ENCODE measurements at places on chromosomes 6 and 20. TPM values are rescaled to one million over a fixed set of nuclear protein-coding genes. Genes with fewer than 3 reads are reported as not detected.

TJAP1 gene
- total RNA-seq: 40.8 TPM

SNAP91 gene
- not detected for total RNA-seq

STMN3 gene
- 20.0 TPM for total RNA-seq

SLC17A2 gene
- not detected for total RNA-seq

KCNG1 gene
- total RNA-seq: 69.2 TPM

PRKN gene
- 10.3 TPM for total RNA-seq

DNA sequence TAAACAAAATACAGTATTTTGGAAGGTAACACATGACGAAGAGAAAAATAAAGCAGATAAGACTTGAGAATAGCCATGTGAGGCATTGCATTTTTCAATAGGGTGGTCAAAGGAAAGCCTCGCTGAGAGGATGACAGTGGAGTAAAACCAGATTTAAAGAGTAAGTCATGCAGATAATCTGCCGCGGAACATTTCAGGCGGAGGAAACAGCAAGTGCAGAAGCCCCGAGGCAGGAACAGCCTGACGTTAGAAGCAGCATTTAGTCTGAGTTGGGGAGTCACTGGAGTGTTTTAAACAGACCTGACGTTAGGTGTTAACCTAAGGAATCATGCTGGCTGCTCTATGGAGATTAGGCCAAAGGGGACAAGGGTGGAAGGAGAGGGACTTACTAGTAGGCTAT is 65.0 kb upstream of the VSTM2L start:
- no peak overlapping the region for H3K4me3 ChIP-seq
- no peaks in the 10 kb centered on the region for H3K36me3 ChIP-seq
- no peak overlapping the region for H3K27ac ChIP-seq
- H3K27me3 ChIP-seq: no peaks in the 10 kb centered on the region

DNA sequence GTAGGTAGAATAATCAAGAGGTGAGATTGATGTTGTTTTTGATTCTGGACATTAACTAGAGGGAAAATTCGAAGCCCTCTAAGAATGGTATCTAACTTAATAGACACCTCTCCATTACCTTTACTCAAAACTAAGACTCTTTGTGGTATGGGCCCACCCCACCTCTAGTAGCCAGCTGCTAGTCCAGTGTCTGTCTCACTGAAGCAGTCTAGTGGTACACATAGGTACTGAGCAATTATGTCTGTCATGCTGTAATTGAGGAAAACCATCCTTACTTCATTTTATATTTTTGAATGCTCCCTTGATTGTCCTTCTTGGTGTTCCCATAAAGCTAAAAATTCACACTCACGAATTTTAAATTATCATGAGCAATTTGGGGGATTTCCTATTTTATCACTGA is 290.7 kb downstream of the ARHGAP18 start:
- no peak for DNase-seq
- H3K27ac ChIP-seq: no peak overlapping the region
- H3K4me1 ChIP-seq: no peaks in the 10 kb centered on the region
- no peak overlapping the region for H3K4me3 ChIP-seq

DNA sequence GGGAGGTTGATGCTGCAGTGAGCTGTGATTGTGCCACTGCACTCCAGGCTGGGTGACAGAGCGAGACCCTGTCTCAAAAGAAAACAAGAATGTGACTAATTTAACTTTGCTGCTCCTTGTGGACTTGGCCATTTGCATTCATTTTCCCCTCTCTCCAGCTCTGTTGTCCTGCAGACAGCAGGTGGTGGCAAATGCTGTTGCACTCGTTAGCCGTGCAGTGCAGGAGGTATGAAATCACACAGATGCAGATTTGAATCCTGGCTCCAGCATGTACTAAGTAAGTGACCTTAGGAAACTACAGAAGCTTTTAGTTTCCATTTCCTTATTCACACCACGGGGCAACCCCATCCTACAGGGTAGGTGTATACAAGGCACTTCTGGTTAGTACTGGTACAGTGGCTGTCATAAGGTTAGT is 9.6 kb upstream of the BEND3 start:
- DNase-seq: no peak
- H3K36me3 ChIP-seq: no peaks in the 10 kb centered on the region
- no peaks in the 10 kb centered on the region for H3K27me3 ChIP-seq
- H3K27ac ChIP-seq: no peak overlapping the region

- no peaks in the 10 kb centered on the region for H3K27me3 ChIP-seq
- H3K4me1 ChIP-seq: no peaks in the 10 kb centered on the region
- no peak for DNase-seq
- no peaks in the 10 kb centered on the region for H3K36me3 ChIP-seq
- no peak overlapping the region for H3K27ac ChIP-seq
Measured at GRCh38 chr20:20992686-20993360, 113.3 kb downstream of the LINC00237 start.

GRCh38 chr6:75130784-75131183 is 75.1 kb downstream of the COL12A1 start:
- H3K27me3 ChIP-seq: no peaks in the 10 kb centered on the region
- no peaks in the 10 kb centered on the region for H3K4me1 ChIP-seq
- H3K27ac ChIP-seq: no peak overlapping the region
- H3K4me3 ChIP-seq: no peak overlapping the region
- no peaks in the 10 kb centered on the region for H3K36me3 ChIP-seq
- no peak for DNase-seq

DNA sequence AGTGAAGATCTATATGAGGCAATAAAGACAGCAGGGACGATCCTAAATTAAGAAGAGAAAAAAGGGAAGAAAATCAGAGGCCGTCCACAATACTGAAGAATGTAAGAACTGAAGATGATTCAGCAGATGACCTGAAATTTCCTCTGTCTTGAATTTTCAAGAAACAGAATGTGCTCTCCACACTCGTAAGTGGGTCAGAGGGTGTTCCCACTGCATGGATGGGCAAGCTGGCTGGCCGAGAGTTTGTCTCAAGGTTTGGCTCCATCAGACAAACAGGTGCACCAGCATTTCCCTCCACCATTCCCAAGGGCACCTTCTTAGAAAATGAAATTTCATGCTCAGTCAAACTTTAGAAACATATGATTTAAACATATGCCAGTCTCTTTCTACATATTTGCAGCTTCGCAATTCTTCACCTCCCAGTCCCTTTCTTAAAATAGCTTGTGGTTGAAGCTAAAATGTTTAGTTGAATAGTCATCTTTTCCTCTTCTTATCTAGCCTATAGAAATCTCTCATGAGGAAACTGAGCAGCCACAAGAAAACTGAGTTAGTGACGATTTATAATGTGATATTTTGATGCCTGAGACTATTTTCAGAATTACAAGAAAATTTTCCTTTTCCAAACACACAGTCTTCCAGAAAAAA is 576.4 kb downstream of the PRKN start:
- no peak overlapping the region for H3K27ac ChIP-seq
- no peaks in the 10 kb centered on the region for H3K27me3 ChIP-seq
- DNase-seq: no peak
- H3K4me1 ChIP-seq: no peaks in the 10 kb centered on the region
- H3K4me3 ChIP-seq: no peak overlapping the region

GRCh38 chr6:154757352-154758050 is 24.3 kb downstream of the SCAF8 start:
- peaks cover 11% of the 10 kb centered on the region for H3K4me1 ChIP-seq
- H3K4me3 ChIP-seq: no peak overlapping the region
- no peaks in the 10 kb centered on the region for H3K36me3 ChIP-seq
- no peak for DNase-seq

DNA sequence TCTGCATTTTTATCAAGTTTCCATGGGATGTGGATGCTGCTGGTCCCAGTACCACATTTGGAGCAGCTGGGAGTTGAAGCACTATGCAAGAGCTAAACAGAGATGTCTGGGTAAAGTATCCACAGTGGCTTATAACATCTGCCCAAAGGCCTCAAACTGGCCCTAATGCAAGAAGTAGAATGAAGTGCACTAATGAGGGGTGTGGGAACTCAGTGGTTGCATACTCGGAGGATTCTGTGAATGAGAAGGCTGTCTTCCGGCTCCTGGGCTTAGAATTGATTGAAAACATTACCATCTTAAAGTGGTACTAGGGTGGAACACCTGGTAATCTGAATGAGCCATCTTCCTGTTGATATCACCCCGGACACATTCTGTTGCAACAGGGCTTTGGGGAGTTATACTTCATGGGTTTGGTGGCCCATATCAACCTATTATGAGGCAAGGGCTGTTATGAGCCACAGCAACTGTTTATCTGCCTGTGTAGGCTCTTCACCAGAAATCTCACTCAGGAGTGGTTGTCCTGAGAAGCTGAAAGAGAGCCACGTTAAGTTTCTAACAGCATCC is 54.7 kb upstream of the SNRPB2 start:
- no peaks in the 10 kb centered on the region for H3K27me3 ChIP-seq
- no peaks in the 10 kb centered on the region for H3K36me3 ChIP-seq

DNA sequence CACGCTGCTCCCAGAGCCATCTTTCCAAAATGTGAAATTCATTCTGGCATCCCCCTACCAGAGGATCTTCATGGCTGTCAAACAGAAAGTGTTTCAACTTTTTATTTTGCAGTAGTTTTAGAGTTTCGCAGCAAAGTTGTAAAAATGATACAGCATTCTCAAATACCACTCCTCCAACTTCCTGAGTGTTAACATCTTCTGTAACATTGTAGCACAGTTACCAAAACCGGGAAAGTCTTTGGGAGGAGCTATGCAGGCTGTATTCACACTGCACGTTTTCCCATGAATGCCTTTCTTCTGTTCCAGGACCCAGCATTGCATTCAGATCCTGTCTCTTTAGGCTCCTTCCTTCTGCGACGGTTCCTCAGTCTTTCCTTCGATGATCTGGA is 30.1 kb downstream of the CDYL start:
- no peak overlapping the region for H3K27ac ChIP-seq
- no peak for DNase-seq
- no peaks in the 10 kb centered on the region for H3K4me1 ChIP-seq
- no peaks in the 10 kb centered on the region for H3K27me3 ChIP-seq
- H3K4me3 ChIP-seq: no peak overlapping the region

DNA sequence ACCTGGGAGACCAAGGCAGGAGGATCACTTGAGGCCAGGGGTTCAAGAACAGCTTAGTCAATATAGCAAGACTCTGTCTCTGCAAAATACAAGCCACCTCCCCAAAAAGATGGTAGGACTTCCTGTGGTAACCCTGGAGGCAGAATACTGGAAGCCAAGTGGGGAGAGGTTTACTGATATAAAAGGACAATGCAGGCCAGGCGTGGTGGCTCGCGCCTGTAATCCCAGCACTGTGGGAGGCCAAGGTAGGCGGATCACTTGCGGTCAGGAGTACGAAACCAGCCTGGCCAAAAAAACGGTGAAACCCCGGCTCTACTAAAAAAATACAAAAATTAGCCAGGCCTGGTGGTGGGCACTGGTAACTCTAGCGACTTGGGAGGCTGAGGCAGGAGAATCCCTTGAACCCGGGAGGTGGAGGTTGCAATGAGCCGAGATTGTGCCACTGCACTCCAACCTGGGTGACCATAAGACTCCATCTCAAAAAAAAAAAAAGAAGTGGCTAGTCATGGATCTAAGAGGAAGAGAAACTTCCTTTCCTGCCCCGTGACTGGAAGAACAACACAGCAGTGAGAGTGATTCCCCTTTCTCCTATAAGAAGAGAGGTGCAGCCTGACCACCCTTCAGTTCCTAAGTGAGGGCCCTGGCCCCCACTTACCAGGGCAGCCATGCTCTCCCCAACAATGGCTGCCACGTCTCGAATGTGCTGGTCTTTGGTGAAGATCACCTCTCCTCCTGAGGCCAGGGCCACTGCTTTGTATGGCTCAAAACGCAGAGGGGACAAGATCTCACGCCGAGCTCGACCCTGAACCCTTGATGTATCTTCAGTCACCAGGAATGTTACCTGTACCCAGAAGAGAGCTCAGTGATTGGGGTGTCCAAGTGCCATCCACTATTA is 6.2 kb downstream of the SAPCD1 start:
- no peak for DNase-seq
- H3K4me1 ChIP-seq: no peaks in the 10 kb centered on the region
- H3K4me3 ChIP-seq: no peak overlapping the region

- no peak overlapping the region for H3K27ac ChIP-seq
- DNase-seq: no peak
- no peaks in the 10 kb centered on the region for H3K27me3 ChIP-seq
- H3K36me3 ChIP-seq: no peaks in the 10 kb centered on the region
- no peaks in the 10 kb centered on the region for H3K4me1 ChIP-seq
Measured at GRCh38 chr20:54431156-54431944, 44.0 kb upstream of the DOK5 start.

DNA sequence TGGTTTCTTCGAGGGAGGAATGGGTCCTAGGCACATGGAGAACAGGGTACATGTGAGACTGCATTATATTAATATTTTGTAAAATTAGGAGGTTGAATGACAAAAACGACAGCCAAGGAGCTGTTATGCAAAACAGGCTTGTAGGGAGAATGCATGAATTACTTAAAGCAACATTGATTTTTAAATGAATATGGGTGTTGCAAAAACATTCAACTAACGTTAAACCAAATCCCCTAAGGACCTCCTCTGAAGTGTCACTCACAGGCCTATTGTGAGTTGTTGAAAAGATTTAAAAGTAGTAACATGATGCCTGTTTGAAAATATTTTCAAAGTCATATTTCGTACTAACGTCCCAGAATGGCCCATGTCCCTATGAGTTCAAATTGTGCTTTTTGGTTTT is 21.9 kb downstream of the FBXL4 start:
- H3K27me3 ChIP-seq: no peaks in the 10 kb centered on the region
- no peaks in the 10 kb centered on the region for H3K36me3 ChIP-seq
- H3K4me3 ChIP-seq: no peak overlapping the region
- DNase-seq: no peak
- H3K27ac ChIP-seq: no peak overlapping the region

DNA sequence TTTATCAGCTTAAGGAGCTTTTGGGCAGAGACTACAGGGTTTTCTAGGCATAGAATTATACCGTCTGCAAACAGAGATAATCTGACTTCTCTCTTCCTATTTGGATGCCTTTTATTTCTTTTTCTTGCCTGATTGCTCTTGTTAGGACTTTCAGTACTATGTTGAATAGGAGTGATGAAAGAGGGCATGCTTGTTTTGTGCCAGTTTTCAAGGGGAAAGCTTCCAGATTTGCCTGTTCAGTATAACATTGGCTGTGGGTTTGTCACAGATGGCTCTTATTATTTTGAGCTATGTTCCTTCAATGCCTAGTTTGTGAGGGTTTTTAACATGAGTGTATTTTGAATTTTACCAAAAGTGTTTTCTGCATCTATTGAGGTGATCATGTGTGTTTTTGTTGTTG is 192.8 kb upstream of the PHACTR1 start:
- H3K27me3 ChIP-seq: no peaks in the 10 kb centered on the region
- H3K4me3 ChIP-seq: no peak overlapping the region
- no peak for DNase-seq
- no peaks in the 10 kb centered on the region for H3K4me1 ChIP-seq

GRCh38 chr20:32450484-32451061 is 92.4 kb downstream of the ASXL1 start:
- H3K4me3 ChIP-seq: no peak overlapping the region
- no peak for DNase-seq
- H3K27ac ChIP-seq: no peak overlapping the region
- H3K36me3 ChIP-seq: no peaks in the 10 kb centered on the region
- no peaks in the 10 kb centered on the region for H3K27me3 ChIP-seq

GRCh38 chr6:96683819-96684528 is 121.0 kb downstream of the FHL5 start:
- H3K4me3 ChIP-seq: no peak overlapping the region
- no peak overlapping the region for H3K27ac ChIP-seq
- H3K27me3 ChIP-seq: no peaks in the 10 kb centered on the region
- no peaks in the 10 kb centered on the region for H3K4me1 ChIP-seq
- no peaks in the 10 kb centered on the region for H3K36me3 ChIP-seq
- DNase-seq: no peak
